Inflammatory macrophage treated with lipopolysaccharide for 1 hour (primary cell): ENCODE measurements at places on chromosomes 4 and X.

DNA sequence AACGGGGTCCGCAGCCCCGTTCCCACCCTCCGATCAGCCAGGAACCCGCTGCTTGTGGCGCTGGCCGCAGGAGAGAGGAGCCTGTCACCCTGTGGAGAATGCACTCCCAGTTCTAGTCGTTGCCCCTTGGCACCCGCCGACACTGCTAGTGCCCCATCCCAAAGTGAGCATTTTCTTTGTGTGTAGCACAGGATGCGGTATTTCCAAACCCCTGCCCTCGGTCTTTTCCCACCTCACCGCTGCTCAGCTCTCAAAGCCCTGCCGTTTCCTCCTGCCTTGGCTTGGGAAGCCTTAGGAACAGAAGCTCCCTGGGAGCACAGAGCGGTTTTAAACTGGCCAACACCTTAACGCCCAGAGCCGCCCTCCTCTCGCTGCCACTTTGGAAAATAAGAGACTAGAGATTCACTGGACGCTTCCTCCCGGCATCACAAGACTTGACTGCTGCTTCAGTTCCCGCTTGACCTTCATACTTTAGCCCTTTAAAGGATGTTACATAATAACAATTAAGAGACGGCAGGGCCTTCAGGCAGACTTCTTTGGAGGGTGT is 772 bp downstream of the CYP4V2 start:
- DNase-seq: peak; percentile 47

DNA sequence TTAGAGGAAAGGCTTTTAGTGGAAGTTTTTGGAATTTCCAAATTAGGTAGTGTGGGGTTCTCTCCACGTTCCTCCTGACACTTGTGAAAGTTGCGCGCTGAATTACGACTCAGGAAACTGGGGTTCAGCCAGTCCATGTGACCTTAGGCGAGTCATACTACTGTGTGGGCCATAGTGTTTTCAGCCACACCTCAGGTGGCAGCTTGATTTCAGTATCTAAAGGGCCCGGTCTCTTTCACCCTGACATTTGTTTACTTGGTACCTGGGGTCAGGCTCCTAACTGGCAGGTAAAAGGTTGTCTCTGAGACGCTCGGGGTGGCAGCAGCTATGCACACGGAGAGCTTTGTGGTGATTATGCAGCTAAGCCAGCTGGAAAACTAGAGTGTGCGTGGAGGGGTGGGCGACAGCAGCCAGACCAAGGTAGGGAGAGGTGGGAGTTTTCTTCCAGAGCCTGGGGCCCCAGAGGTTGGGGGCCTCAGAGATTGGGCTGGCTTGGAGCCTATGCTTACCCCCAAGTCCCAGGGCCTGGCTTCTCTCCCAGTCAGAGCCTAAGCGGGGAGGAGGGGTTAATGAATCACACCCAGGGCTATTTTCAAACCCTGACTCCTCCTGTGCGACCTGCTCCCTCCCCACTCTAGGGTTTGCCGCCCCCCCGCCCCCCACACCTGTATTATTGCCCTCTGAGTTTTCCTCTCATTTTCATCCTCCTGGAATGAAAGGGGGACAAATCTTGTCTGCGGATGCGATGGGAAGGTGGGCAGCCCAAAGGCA is 47.2 kb downstream of the STARD8 start:
- DNase-seq: peak; percentile 81

DNA sequence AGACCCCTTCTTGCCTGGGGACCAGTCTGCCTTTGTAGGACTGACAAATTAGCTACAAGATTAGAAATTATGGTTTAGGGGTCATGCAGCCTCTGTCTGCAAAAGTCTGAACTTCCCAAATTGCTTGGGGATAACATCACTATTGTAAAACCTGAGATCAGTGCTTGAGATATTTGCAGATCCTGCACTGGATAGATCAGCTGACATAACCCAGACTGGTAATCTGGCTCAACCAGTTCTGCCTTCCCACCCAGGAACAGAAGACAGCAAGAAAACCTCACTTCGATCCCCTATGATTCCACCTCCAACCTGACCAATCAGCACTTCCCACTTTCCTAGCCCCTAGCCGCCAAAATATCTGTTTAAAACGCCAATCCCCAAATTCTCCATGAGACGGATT is 202.8 kb upstream of the DIAPH2 start:
- no peak for DNase-seq

GRCh38 chr4:79253924-79254323 is 71.9 kb downstream of the NAA11 start:
- no peak for DNase-seq

DNA sequence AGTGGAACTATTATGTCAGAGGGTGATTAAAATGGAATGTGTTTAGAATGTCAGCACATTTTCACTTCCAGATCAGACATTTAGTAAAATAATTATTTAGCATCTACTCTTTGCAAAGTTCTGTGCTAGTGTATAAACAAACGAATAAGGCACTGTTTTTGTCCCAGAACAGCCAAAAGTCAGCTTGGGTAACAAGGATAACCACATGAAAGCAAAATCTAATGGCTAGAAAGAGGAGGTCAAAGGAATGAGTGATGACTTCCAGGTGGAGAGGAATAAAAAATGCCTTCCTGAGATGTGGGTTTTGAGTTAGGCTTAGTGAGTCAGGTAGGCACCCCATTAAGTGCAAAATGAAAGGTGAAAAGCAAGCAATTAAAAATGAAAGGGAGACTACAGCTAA is 112.6 kb downstream of the ATP10D start:
- no peak for DNase-seq

DNA sequence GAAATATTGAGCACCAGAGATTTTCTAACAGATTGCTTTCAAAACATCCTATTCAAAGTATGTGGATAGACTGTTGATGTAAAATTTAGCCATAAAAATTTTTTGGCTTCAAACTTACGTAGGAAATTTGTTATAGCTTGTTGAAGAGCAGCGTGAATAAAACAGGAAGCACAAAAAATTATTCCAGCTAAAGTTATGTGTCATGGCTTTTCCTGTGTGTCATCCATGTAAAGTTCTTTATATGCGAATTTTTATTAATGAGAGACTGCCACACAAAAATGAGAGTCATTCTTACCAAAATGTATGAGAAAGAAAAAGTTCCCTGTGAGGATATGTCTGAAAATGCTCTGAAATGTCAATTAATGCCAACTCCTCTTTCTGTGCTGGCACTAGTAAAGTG is 19.5 kb downstream of the EPGN start:
- peak; percentile 46 for DNase-seq

- no peak for DNase-seq
These were observed 114.3 kb upstream of the HS3ST1 start for GRCh38 chr4:11542952-11543351.

- DNase-seq: no peak
These were observed 114.4 kb downstream of the FRAS1 start for GRCh38 chr4:78171482-78171881.

DNA sequence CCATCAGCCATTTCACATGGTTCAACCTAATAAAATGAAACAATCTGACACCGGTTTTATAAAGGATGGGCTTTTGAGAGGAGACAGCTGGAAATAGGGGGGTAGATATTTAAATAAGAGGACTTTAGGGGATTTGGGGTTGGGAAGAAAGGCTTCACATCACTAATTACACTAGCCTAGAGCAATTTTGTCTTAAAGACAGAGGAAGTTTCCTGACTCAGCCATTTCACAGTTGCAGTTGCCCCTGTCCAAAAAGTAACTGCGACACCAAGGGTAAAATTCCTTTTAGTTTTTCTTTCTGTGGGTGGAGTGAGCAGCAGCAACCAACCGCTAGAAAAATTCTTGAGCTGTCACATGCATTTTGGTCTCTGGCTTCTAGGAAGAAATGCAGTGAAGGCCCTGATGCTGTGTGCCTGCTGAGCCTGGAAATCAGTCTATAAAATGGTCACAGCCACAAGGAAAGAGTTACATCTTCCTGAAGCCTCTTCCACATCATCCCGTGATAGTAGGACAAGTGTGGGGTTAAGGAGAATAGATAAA is 233.6 kb downstream of the ZNF674 start:
- no peak for DNase-seq

DNA sequence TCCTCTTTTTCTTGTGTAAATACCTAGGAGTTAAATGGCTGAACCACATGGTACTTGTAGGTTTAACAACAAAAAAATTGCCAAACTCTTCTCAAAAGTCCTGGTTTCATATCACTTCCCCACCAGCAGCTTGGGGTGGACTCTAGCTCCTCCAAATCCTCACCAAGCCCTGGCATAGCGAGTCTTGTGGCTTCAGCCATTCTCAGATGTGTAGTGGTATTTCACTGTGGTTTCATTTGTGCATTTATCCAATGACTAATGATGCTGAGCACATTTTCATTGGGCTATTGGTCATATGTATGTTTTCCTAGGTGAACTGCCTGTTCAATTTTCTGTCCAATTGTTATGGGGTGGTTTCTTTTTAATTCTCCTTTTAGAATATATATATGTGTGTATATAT is 249.3 kb downstream of the NLGN4X start:
- no peak for DNase-seq

DNA sequence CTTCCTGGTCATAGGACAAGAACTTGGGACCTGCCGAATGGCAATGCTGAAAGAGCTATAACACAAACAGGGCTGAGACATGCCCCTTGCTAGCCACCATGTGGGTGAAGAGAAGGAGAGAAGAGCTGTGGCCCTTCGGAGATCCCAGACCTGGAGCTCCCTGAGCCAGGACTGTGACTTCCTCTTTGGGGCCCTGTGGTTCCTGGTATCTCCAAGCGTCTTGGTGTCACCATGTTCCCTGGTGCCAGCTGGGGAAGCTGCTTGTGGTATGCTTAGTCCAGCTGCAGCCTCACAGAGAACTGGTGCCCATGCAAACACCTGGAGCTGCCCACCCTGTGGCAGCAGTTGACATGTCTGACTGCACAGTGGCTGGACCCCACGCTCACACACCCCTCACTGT is 68.5 kb downstream of the NDNF start:
- no peak for DNase-seq

DNA sequence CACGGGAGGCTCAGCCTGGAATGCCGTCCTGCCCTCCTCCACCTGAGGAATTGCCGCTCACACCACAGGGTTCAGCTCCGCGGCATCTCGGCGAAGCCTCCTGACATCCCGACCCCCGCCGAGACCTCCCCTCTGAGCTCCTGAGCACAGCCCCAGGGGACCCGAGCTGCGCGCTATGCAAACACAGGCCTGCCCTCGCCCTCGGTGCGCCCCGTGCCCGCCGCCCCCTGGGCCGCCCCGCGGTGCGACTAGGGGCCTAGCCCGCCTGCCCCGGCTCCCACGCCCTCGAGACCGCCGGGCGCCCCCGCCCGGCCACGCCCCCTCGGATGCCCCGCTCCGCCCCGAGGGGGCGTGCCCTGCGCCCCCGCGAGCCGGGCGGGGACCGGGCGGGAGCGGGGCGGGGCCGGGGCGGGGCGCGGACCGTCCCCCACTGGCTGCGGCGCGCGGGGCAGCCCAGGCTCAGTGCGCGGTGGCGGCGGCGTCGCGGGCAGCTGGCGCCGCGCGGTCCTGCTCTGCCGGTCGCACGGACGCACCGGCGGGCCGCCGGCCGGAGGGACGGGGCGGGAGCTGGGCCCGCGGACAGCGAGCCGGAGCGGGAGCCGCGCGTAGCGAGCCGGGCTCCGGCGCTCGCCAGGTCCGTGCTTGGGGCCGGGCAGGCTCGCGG is at the start of gene FGFR3:
FGFR3 (plus strand) TSS at position 462 of the 664 bp plus-strand sequence. CDS start 642 bp downstream, outside the sequence.
- peak; percentile 17 for DNase-seq

DNA sequence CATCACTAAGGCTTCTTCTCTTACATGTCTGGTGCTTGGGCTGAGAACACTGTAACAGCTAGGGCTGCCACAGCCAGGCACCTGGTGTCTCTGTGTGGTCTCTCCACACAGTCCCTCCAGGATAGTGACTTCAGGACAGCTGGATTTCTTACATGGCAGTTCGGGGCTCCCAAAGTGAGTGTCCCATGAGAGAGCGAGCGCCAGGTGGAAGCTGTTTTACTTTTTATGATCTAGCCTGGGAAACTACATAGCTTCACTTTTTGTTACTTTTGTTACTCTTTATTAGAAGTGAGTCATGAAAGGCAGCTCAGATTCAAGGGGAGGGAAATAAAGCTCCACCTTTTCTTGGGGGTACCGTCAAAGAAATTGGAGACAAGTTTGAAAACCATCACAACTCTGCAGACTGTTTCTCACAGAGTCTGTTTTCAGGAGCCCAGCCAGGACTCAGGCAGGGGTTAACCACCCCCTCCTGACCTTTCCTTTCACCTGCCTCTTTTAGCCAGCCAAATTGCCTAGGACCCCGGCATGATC is 373.0 kb downstream of the MID1IP1 start:
- DNase-seq: no peak

GRCh38 chrX:46279925-46280313 is 265.3 kb downstream of the ZNF674 start:
- peak; percentile 20 for DNase-seq

- no peak for DNase-seq
These were observed 84.8 kb downstream of the PDE5A start for GRCh38 chr4:119543779-119544178.

DNA sequence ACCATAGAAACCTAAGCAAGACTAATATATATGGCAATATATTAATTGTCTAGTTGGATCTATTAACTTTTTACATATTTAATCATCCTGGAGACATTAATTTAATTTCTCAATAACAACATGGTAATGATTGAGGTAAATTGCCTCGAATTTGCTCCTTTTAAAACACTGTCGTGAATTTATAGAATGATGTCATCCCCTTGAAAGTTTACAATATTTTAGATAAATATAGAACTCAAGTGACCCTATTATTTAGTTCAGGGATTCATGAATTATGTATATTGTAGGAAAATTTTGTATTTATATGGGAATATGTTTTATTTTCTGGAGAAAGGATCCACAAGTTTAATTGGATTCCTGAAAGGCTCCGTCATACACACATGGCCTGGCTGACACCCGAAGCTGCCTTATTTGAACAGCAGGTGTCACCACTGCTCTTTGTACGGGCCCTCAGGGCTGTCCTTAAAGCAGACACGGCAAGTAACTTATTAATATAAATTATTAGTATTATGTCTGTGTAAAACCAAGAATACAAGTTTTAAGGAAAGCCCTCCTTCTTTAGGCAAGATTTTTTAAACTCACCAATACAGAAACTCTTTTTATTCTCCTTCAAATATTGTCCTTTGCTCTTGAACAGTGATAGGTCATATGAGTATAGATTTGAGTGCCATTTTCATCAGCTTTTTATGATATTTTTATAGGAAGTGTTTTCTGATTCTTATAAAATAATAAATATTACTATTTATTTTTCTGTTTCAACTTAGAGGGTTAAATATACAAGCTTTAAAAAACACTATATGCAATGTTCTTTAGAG is 1.9 kb upstream of the PLRG1 start:
- DNase-seq: peak; percentile 81

- no peak for DNase-seq
These were observed 2.5 kb upstream of the GABRA2 start for GRCh38 chr4:46392421-46392820.

GRCh38 chr4:3257556-3258482 is 8.9 kb downstream of the MSANTD1 start:
- no peak for DNase-seq

DNA sequence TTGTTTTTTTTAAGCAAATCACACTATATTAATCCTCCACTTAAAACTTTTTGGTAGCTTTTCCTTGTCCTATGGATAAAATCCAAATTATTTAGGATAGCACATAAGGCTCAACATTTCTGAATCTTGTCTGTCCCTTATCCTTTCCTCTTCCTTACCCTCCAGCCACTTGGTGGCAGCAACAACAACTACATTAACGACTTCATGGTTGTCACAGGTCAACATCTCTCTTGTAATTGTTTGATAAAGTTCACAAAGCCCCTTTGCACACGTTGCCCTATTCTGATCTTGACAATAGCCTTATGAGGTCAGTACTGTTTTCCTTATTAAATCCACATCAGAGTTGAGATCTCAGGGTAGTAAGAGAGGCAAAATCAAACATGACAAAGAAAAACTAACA is 269.0 kb upstream of the PABPC4L start:
- no peak for DNase-seq

GRCh38 chr4:126783191-126783590 is 849.6 kb upstream of the INTU start:
- no peak for DNase-seq

- no peak for DNase-seq
These were observed 32.2 kb downstream of the XG start for GRCh38 chrX:2784026-2784425.
